ENCODE measurements at places on chromosomes 2 and 18.
A peak's percentile ranks its signal among the peaks of the same experiment; 100 is the strongest.

DNA sequence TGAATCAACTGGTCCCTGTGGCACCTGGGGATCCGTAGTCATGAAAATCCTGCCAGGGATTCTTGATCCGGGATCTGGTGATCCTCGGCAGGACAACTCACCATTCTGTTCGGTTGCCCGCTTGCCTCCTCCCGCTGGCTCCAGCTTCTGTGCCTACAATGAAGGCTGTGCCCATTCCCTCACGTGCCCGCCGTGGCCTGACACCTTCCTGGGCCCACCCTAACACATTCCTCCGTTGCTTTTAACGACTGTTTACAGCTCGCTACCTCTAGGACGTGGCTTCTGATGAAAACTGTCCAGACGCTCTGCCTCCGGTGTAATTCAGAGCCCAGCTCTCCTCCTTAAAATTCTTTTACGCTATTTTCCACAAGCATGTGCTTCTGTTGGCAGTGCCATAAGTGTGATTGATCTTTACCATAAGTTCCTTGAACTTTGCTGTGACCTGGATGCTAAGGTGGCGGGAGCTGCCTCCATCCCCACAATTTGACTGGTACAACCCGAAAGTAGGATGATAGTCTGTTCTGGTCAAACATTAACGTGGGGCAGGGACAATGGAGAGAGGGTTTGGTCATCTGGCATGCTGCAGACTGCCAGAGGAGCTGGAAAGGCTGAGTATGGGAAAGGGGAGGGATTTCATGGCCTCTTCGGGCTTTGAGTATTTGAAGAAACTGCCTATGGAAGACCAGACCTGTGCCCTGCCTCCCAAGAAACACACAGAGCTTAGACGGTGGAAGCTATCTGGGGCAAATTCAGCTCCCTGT lies 206.8 kb upstream of the TNP1 start:
- DNase-seq, result no peak

DNA sequence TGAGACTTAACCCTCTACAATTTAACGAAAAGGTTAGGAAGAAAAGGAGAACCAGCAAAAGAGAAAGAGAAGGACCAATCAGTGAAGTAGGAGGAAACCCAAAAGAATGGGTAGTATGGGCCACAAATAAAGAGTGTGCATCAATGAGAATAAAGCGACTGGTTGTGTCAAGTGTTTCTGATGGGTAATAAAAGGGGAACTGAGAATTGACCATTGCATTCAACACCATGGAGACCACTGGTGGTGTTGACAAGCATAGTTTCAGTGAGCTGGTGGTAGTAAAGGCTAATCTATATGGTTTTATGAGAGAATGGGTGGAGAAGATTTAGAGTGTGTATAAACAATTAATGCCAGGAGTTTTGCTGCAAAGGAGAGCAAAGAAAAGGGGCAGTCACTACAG lies 75.4 kb downstream of the CSRNP3 start:
- no peak for DNase-seq

DNA sequence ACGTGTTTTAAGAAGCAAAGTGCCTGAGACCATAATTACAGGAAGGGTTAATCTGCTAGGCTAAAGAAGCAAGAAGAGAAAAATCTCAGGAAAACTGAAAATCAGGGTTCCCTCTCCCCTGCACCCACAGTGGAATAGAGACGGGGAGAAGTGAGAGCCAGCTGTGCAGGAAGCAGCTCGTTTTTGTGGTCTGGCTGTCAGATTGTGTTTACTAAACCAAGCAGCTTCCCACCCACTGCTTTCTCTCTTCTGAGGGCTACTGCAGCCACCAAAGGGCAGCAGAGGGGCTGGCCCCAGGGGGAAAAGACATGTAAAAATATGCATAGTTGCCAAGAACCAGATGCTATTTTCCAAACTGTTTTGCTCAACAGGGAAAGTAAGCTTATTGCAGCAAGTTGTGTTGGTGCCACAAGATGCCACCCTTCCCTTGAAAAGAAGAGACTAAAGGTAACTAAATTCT lies 72.6 kb upstream of the THUMPD2 start:
- DNase-seq, result no peak

- DNase-seq, result no peak
These were observed 601.1 kb downstream of the ARHGAP15 start for GRCh38 chr2:143730155-143730952.

DNA sequence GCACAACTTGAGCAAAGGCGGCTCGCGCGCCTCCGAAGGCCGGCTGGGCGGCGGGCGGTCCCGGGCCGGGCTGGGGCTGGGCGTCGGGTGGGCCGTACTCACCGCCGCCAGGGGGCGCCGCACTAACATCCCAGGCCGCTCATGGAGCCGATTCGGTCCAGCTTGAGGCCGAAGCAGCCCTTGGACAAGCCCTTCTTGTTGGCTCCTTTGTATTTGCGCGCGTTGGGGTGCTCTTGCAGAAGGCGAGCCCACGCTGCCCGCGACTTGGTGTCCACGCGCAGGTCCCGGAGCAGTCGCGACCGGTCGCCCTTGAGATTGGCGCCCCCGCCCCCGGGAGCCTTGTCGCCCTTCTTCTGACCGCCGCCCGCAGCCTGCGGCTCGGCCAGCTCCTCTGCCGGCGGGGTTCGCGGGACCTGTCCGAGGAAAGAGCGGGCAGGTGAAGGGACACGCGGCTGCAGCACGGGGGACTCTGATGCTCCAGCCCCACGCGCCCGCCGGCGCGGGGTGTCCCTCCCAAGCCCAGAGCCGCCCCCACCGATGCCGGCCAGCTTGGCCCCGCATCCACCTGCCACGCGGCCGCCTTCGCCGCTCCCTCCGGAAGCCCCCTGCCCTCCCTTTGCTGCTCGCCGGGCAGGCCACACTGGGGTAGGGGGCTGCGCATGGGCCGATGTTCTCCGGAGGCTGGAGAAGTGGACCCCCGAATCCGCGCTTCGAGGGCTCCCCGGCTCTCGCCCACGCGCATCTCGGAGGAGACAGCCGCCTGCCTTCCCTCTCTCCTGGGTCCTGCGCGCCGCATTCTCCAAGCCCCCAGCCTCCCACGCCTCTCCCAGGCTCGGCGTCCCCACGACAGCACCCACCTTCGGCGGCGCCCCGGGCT lies 655 bp downstream of the NPPC start:
- peak; percentile 58 for DNase-seq

DNA sequence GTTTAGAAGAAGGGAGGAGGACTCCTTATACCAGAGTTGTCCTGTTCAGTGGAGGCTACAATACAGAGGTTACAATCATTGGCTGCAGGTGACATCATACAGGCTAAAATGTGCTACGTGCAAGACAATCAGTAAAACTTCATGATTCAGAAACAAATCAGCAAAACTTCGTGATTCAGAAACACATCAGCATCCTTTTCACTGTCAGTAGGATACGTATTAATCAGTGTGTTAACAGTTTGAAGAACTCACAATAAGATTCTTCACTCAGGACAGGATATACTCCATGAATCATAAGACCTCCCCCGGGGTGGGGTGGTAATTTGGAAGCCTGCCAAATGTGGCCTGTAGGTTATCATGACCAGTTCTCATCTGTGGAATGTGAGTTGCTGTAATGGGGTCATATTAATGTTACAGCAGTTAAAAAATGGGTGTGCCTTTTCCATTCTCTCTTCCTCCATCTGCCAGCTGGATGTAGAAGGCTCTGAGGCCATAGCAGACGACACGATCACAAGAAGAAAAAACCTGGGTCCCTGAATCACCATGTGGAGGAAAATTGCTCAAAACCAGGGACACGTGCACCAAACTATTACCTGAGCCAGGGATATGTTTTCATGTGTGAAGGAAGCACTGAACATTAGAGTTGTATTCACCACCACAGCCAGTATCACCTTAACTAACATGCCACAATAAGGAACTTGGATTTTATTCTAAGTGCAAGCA lies 134.8 kb upstream of the CREB1 start:
- DNase-seq, result peak; percentile 98

DNA sequence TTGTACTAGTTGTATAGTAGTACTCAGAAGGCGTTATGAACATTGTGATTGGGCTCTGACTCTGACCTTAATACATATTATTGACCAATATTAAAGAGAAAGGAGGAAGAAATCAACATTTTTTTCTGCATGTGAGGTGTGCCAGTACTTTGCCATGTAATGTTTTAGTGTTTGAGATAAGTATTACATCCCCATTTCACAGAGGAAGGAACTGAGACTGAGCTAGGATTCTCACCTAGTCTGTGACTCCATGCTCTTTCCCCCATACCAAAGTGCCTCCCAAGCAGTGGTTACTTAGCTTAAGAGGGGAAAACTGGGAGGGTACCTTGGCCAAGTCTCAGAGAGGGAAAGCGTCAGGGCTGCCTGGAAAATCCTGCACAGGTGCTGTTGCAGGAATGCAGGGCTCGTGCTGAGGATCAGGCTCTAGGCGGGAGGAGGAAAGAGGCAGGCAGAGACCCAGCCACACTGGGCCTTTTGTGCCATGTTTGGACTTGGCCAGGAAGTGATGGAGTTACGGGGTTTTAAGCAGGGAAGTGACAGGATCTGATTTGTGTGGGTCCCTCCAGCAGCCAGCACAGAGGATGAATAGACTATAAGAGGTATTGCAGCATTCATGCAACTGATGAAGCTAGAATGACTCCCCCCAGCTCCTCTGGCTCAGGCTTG lies 1.7 kb downstream of the PNKD start:
- DNase-seq, result no peak

DNA sequence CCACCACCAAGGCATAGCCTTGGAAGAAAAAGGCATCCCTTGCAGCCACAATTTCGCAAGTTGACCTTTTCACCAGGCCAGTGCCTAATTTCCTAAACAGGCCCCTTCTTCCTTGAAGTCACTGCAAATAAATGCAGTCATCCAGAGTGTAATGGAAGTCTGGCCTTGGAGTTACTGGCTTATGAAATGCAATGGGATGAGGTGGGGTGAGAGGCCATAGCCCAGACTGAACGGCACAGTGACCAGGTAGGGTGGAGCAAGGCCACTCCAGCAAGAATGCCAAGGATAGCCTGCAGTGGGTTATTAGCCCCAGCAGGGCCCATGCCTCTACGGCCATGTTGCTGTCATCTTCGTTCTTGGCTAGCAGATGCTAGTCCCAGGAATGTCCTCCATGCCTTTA lies 68.4 kb downstream of the BCL11A start:
- no peak for DNase-seq

GRCh38 chr2:136173126-136173525 lies 55.2 kb upstream of the CXCR4 start:
- DNase-seq, result no peak

GRCh38 chr18:501406-501714 lies 859 bp upstream of the COLEC12 start:
- DNase-seq, result no peak

DNA sequence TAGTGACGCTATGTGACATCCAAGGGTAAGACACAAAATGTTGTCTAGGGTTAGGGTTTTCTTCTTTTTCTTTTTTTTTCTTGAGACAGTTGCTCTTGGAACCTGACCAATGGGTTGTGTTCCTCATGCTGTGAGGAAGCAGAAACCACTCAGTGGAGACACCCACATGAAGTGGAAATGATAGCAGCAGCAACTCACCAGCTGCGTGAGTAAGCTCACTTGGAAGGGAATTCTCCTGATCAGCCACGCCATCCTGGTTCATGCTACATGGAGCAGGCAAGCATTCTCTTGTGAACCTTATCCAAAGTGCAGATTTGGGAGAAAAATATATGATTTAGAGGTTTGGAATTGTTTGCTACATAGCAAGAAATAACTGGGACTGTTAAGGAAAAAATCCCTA lies 863.7 kb downstream of the EPHA4 start:
- no peak for DNase-seq

DNA sequence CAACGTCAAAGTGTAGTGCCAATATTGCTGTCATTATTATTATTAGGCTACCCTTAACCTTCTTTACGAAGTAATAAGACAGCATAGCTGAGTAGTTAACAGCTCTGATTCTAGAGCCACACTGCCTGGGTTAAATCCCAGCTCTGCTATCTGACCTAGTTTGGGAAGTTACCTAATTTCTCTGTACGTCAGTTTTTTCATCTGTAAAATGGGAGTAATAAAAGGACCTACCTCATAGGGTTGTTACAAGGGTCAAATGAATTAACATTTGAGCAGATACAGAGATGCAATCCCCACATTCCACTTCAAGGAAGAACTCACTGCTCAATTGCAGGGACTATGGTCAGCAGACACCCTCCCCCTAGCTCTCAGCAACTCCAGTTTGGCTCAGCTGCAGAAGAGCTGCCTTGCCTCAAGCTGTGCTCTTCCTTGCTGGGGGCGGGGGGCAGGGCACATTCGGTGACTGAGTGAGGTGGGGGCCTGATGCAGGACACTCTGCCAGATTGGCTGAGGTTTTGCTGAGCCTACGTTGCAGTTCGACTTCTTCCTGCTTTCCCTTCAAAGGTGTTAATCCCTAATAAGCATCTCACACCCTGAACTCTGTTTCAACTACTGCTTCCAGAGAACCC lies 11.0 kb upstream of the LGALSL start:
- no peak for DNase-seq

DNA sequence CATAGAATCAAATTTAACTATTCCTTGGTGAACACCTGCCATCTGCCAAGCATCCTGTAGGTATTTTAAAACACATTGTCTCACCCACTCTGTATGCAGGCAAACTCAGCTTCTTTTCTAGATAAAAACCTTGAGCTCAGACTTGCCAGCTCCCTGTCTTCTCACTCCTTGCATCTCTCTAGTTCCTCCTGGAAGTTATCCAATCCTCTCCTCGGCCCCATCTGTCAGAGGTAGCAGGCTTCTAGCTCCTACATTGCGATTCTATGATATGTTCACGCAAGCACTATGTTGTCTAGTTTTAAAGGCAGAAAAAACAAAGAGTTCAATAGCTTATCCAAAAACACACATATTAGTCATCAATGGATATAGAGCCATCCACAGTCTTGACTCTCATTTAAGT lies 67.0 kb upstream of the APCDD1 start:
- DNase-seq, result no peak

- DNase-seq, result no peak
These were observed 213.1 kb upstream of the MC4R start for GRCh38 chr18:60585670-60586069.

GRCh38 chr2:43467891-43468290 lies 127.9 kb downstream of the THADA start:
- DNase-seq, result no peak

DNA sequence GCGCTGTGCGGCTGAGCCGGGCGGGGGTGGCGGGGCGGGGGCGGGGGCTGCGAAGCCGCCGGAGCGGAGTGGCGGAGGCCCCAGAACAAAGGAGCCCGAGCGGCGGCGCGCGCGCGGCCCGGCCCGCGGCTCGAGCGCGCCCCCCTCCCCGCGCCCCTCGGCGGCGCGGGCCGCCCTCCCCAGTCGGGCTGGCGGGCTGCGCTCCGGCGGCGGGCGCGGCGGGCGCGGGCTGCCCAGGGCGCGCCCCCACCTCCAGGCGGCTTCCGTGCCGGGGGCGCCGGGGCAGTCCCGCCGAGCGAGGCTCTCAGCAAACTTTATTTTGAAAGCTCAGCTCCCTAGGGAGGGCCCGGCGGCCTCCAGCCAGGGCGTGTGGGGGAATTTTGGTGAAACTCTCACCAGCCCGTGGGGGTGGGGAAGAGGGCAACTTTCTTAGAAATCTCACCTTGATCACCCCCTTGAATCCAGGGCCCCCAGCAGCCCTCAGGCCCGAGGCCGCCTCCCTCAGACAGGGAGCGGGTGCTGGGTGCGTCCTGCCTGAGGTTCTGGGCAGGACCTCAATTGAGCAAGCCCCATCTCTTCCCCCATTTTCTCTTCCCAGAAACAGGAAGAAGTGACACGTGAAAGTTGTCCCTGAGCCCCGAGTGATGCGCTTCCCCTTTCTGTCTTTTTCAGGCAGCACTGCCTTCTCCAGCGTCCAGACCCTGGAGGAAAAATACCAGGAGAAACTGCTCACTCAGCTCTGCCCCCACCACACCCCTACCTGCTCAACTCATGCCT lies 786 bp downstream of the TET3 start:
- no peak for DNase-seq

GRCh38 chr2:181738563-181738962 lies 58.2 kb upstream of the NEUROD1 start:
- no peak for DNase-seq

GRCh38 chr2:133768658-133769435 lies 200.6 kb upstream of the NCKAP5 start:
- no peak for DNase-seq

Data from pulmonary artery endothelial cell (primary cell).